ENCODE measurements at places on chromosomes 2 and 18.

DNA sequence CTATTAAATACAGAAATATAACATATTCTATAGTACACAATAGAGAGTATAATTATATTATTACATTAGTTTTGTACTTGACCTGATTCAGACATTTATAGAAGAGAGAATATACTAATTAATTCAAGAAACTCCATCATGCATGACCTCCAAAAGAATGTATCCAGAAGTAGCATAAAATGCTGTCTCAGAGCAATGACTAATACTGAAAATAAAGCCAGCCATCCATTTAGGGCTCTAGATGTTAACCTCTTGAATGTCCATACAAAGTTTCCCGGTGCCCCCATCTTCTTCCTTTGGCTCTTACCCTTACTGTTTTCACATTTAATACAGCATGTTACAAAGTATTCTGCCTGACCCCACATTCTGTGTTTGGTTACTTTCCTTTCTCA, 102.0 kb downstream of the ARHGAP15 start:
- DNase-seq: peak; percentile 3

- peak; percentile 97 for DNase-seq
Measured at GRCh38 chr2:120539937-120540718, 194.2 kb downstream of the INHBB start.

- peak; percentile 19 for DNase-seq
Measured at GRCh38 chr2:24930768-24931167, 10.7 kb upstream of the ADCY3 start.

DNA sequence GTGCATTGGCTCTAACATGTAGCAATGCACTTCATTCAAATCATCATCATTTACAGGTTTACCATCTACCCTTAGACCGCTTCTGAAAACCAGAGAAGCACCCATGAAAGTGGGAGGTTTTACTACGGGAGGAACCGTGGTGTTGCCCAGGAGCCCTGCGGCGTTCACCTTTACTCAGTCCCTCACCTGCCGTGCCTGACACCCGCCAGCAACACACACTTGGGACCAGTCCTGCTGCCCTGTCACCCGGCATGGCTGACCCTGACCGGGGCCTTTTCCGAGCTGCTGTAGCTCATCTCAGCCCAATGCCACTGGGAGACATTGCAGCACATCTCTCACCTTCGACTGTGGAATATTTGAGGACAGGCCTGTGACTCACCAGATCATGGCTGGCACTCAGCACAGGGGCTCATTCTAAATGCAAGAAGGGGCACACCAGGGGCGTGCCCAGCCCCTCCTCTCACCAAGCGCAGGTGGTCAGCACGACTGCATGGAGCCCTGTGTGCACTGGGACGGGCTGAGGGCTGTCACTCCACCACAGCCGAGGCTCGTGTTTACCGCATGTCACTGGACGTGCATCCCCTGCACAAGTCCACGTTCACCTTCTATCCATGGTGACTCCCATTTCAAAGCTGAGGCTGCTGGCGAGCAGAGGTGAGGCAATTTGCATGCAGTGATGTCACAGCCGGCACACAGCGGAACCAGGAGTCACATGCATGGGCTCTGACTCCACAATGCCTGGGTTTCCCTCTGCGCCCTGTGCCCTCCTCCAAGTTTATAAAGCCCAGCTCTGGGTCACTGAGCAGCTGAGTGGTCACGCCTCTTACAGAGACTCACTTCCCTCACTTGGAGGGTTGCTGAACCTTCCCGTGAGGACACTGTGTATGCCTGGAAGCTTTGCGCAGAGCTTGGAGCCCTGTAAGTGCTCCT, 76.7 kb upstream of the SNTG2 start:
- no peak for DNase-seq

- no peak for DNase-seq
Measured at GRCh38 chr2:143357966-143358365, 228.7 kb downstream of the ARHGAP15 start.

DNA sequence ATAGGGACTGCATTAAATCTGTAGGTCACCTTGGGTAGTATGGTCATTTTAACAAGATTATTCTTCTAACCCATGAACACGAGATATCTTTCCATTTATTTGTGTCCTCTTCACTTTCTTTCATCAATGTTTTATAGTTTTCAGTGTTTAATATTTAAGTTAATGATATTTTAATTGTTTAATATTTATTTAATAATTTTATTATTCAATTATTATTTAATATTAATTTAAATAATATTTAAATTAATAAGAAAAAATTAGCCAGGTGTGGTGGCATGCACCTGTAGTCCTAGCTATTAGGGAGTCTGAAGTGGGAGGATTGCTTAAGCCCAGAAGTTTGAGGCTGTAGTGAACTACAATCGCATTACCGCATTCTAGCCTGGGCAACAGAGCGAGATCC, 33.0 kb downstream of the CASP10 start:
- no peak for DNase-seq

DNA sequence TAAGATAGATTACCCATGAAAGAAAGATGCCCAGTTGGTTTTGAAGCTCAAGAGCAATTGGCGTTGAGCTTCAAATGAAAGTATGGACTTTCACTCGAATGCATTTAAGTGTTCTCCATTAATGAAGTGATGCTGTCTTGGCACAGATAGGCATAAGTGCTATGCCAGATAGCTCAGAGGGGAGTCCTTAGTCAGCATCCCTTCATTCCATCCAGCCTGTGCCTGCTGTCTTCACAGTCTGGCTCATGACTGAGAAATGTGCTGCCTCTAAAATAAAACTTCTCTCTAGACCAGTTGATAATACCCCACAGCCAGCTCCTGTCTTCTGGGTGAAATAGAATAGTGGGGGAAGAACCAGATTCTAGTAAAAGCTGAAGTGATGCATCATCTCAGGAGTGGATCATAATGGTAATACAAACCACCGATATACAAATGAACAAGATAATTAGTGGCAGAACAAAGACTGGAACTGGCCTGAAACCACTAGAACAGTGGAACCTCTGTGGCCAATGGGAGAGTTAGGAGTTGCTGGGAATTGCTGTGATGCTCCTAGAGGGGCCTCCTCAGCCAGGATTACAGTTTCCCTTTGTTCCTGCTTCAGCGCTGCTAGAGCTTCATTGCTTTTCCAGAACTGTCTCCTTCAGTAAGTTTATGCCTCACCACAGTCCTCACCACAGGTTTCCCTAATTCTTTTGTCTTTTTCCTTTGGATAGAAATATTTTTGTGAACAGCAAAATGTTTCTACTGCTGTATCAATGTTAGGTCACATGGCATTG, 359.3 kb downstream of the KIAA1328 start:
- DNase-seq: peak; percentile 9

GRCh38 chr18:35619464-35619863, 37.9 kb downstream of the GALNT1 start:
- peak; percentile 15 for DNase-seq

GRCh38 chr2:233462826-233463470, 103.6 kb downstream of the USP40 start:
- no peak for DNase-seq

GRCh38 chr2:181952404-181953226, 33.0 kb upstream of the PPP1R1C start:
- no peak for DNase-seq

GRCh38 chr2:121504316-121504715, 26.4 kb upstream of the RNU4ATAC start:
- DNase-seq: no peak

GRCh38 chr2:63192169-63192888, 141.7 kb downstream of the OTX1 start:
- DNase-seq: no peak

DNA sequence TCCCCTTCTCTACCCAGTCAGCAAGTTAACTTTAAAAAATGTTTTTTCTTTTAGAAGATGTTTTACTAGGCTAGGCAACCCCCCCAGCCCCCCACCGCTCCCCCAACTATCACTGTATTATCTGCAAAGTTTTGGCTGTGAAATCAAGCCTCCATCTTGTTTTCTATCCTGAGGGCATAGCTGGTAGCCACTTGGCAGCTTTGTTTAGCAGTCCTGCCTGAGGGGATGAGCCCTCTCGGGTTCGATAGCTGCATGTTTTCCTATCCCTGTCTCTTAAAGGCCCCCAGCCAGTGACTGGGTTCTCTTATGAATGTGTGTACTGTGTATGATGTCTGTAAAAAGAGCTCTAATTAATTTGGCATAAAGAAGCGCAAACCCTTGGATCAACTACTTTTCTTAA, 43.4 kb downstream of the MRO start:
- no peak for DNase-seq

DNA sequence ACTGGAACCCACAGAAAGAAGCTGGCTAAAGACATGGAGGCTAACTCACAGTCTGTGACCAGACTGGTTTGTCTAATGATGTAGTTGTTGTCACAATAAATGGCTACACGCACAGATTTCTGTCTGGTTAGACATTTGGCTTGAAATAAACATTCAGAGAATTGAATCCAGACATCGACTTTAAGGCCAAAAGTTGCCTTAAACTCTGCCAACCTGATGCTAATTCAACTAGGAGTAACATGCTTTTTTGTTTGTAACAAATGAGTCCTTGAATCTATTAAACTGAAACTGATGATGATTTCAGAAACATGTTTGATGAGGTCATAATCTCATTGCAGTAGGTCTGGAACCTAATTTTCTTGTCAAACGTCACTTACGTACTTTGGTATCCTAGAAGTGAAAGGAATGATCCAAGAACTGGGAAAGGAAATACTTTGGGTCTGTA, 123.8 kb downstream of the ERBB4 start:
- DNase-seq: peak; percentile 41

DNA sequence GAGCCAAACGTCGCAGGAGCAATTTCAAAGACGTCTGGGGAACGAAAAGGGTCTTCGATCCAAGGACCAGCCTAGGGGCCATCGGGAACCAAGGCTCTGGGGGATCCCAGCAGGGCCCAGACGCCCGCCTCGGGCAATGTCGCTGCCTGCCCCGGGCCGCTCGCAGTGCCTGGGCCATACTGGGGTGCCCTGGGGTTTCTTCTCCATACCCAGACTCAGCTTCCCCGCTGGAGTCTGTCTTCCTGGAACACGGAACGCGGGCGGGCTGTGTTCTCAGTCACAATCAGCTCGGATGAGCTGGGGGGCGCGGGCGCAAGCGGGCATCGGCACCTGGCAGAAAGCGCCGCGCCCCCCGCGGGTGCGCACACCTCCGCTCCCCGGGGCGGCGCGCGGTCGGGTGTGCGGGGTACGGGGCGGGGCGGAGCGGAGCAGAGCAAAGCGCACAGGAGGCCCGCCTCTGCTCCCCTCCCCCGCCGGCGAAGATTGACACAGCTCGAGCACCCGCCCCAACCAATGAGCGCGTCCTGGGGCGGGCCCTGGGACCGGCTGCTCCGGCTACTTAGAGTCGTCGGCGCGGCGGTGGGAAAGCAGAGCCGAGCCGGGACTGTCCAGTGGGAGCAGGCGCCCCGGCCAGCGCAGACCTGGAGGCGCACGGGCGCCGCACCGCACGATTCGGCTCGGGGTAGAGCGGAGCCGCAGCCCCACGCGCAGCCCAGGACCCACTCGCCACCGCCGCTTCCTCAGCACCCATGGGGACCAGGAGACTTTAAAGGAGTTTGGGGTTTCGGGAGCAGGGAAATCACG, at the start of gene LRATD1:
Gene LRATD1 (plus strand): TSS at position 585 of the 804 bp plus-strand sequence. CDS start 1,263 bp downstream, outside the sequence.
- DNase-seq: peak; percentile 86

- no peak for DNase-seq
Measured at GRCh38 chr18:51157215-51157614, 40.3 kb downstream of the MEX3C start.

- DNase-seq: no peak
Measured at GRCh38 chr2:155485141-155485842, 786.8 kb downstream of the KCNJ3 start.

GRCh38 chr18:23671564-23671963, 8.9 kb upstream of the ANKRD29 start:
- DNase-seq: no peak

DNA sequence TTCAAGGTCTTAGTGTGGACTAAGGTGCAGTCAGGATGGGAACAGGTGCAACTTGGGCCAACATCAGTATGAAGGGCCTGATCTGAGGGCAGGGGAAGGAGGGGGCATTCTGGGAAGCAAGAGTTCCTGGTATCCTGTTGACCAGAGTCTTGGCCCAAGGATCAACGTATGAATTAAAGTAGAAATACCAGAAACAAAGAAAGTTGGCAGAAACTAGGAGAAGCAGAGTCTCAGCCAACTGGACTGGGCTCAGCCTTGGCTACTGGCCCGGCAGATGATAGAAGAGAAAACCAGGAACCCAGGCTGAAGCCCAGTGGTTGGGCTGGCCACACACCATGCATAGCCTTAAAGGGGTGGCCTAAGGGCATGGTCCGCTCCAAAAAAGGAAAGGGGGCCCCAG, 2.3 kb downstream of the CETN1 start:
- DNase-seq: no peak

DNA sequence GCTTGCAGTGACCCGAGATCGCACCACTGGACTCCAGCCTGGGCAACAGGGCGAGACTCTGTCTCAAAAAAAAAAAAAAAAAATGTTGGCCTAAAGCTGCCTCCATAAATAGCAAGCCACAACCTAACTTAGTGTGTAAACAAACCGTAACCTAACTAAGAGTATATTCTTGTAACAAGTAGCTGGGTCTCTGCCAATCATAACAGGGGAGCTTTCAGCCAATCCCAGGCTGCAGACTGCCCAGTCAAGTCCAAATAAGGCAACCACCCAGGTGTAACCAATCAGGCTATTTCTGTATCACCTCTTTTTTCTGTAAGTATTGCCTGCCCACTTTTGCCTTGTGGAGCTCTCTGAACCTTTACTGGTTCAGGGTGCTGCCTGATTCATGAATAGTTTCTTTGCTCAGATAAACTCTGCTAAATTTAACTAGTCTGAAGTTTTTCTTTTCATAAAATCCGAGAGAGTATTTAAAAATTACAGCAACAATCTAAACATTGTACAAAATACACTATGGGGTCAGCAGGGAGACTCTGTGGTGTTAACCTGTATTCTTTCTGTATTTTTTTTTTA, 4.5 kb downstream of the PSTPIP2 start:
- peak; percentile 37 for DNase-seq

DNA sequence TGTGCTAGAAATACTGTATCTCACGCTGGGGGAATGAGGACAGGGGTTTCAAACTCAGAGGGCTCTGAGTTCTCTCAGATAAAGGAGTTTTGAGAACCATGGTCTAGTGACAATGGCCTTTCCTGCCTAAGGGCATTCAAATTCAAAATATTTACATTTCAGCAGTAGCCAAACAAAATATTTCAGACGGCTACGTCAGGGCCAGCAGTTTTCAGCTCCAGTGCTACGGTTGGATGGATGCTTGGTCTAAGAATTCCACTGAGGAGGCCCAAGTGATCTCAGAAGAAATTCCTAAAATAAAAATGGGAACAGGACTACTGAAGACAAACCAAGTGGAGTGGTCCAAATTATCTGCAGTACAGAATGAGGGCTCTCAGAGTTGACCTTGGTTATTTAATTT, 41.1 kb upstream of the SCG2 start:
- DNase-seq: no peak

- DNase-seq: peak; percentile 6
Measured at GRCh38 chr18:10895976-10896375, 253.4 kb downstream of the PIEZO2 start.

DNA sequence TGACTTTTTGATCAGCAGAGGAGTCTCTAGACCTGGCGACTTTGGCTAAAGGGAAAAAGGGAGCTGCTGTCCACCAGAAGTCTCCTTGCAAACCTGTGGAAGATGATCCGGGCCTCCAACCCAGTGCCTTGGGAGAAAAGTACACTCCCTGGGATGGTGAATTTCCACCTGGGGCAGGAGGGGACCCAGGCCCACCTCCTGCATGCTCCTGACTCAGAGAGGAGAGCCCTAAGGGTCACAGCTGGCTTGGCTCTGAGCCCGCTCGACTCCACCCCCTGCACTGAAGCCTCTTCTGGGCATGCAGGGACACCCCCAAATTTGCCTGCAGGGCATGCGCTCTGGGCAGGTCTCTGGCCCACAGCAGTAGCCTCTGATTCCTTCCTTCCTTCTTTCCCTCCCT, 66.5 kb downstream of the PDCL3 start:
- DNase-seq: no peak
